Naive thymus-derived CD8-positive, alpha-beta T cell (primary cell): ENCODE measurements at places on chromosomes 5 and 9.

GRCh38 chr5:130875656-130876055 is 289.4 kb downstream of the HINT1 start:
- DNase-seq: no peak
- H3K4me1 ChIP-seq: no peaks in the 10 kb centered on the region
- H3K36me3 ChIP-seq: peaks cover 8% of the 10 kb centered on the region
- peaks cover 2% of the 10 kb centered on the region for H3K27me3 ChIP-seq

- no peak overlapping the region for H3K4me3 ChIP-seq
- no peaks in the 10 kb centered on the region for H3K36me3 ChIP-seq
- H3K27me3 ChIP-seq: no peaks in the 10 kb centered on the region
These were observed 16.6 kb upstream of the GRHPR start for GRCh38 chr9:37405764-37406380.

DNA sequence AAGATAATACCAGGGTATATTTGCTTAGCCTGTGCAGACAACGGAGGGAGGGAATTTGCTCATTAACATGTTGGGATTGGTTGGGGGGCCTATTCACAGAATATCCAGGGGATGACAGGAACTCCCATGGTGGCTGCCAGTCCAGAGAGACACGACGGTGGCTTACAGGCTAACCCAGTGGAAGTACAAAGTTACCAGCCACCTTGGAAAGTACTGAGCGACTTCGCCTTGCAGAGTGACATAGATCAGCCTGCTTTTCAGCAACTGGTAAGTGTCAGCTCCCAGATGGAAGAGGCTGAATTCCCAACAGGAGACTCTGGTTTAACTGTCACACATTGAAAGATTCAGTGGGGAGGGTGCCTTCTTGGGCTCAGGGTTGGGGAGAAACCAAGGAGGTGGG is 7.9 kb downstream of the ISL1 start:
- H3K27me3 ChIP-seq: peaks cover 31% of the 10 kb centered on the region
- no peaks in the 10 kb centered on the region for H3K36me3 ChIP-seq
- H3K4me1 ChIP-seq: no peaks in the 10 kb centered on the region
- no peak overlapping the region for H3K4me3 ChIP-seq
- no peak overlapping the region for H3K27ac ChIP-seq
- DNase-seq: no peak

DNA sequence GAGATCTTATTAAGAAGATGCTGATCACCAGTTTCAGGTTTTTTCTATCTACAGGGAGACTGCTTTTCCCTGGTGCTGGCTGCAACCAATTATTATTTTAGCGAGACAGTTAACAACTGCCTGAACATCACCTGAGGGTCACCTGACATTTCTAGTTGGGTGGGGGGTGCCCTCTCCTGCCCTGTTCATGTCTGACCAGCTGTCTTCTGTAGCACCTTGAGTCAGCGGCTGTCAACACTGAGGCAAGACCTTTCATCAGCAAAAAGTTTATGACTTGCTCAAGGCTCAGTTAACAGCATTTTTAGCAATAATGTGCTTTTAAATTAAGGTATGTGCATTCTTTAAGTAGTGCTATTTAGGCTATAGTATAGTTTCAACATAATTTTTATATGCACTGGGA is 58.0 kb downstream of the ADCY2 start:
- no peak for DNase-seq
- no peak overlapping the region for H3K4me3 ChIP-seq
- H3K27me3 ChIP-seq: no peaks in the 10 kb centered on the region
- no peaks in the 10 kb centered on the region for H3K4me1 ChIP-seq
